Fibroblast of skin of right biceps (primary cell): ENCODE measurements at places on chromosomes 12 and 14.

DNA sequence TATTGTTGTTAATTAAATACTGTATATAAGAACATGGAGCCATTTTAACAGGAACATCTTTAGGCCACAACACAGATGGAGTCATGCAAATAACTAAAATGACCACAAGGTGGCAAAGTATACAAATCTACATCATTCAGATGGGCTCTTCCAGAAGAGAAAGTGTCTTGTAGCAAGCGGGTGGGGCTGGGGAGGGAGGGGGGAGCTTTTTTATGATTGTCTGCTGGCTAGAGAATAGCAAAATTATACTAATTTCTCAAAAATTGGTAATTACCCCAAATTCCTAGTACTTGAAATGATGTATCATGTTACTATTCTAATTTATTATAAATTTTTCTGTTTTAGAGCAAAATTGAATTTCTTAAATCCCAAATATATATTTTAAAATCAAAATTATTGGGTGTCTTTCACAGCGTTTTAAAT lies 378.7 kb downstream of the PRKD1 start:
- DNase-seq = peak; percentile 65

DNA sequence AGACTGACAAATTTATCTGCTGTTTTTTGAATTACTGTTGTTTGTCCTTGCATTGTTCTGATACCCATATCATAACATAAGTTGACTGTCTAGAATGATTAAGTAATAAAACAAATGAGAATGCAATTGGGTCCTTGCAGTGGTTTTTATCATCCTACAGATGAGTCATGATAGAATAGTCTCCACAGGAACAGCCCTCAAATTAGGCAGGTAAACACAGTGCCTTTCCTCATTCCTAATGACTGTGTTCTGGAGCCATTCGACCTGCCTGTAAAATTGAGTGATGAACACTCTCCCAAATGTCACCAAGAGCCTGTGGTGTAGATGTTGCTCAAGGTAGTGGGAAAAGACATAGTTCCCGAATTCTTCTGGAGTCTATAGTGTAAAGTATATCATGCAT lies 12.3 kb downstream of the NKX2-8 start:
- DNase-seq = no peak

- DNase-seq = peak; percentile 85
Observed at GRCh38 chr14:74514471-74514941, 20.9 kb downstream of the ISCA2 start.

DNA sequence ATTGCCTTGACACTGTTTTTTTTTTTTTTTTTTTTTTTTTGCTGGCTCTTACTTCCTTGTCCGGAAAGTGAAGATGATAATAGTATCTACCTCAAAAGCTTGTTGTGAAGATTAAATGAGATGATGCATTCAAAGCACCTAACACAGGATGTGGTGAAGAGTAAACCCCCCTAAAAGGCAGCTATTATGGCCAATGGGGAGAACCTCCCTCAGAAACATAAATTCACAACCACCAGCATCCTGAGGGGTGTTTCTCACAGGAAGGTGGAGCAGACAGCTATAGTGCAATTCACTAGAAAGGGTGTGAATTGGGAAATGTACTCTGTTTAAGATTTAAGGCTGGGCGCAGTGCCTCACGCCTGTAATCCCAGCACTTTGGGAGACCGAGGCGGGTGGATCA lies 85.4 kb upstream of the CRY1 start:
- no peak for DNase-seq

- DNase-seq = no peak
Observed at GRCh38 chr14:81341370-81341769, 58.8 kb downstream of the STON2 start.

DNA sequence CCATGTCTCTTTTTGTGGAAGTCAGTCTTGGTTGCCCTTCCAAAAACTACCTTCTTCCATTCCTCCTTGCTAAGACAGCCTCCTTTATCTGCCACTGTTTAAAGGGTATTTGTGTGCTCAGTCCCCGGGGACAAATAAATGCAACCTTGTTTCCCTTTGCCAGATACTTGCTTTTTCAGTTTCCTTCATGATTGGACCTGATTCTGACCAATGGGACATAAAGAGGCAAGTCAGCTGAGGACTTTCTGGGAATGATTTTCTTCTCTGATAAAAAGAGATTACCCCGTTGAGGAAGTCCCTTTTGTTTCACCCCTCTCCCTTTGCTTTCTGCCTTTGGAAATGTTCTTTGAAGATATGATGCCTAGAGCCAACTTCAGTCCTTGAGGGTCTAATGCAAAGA lies 7.4 kb upstream of the TUBA1B start:
- no peak for DNase-seq

GRCh38 chr12:58291106-58291505 lies 349.7 kb downstream of the ATP23 start:
- no peak for DNase-seq

DNA sequence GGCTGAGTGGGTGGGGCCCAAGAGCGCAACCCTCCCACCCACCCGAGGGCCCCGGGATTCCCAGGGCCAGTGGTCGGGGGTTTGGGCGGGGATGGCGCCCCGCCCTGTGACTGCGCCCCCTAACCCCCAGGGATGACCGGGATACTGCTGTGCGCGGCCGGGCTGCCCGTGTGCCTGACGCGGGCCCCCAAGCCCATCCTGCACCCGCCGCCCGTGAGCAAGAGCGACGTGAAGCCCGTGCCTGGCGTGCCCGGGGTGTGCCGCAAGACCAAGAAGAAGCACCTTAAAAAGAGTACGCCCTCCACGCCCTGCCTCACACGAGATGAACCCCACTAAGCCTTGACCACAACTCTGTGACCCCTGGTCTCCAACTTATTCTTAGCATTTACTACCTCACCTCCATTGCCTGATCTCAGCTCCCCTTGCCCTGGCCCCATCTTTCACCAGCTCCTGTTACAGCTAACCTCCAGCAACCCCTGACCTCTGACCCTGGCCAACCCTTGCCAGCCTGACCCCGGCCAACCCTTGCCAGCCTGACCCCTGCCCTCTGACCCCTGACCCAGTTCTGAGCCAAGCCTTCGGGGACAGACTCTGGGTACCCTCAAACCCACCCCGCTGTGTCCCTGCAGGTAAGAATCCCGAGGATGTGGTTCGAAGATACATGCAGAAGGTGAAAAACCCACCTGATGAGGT lies 37.0 kb downstream of the DTX1 start:
- no peak for DNase-seq

- DNase-seq = no peak
Observed at GRCh38 chr12:31560516-31560915, 30.4 kb downstream of the DENND5B start.

- peak; percentile 50 for DNase-seq
Observed at GRCh38 chr12:18224745-18225144, 36.6 kb upstream of the PIK3C2G start.

DNA sequence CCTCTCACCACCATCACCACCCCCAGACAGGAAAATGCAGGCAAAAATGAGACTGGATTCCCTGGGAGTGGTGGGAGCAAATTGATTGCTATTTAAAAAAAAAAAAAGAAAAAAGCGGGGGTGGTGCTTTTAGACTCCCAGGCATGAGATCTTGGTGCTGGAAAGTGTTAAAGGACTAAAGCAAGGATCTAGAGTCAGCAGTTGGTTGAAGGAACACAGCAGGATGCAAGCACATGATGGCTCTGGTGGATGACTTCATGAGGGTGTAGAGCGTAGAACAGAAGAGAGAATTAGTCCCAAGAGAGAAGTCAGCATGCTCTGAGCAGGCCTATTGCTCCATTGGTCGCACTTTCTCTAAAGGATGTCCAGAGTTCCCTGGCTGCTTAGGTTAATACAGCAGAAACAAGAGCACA lies 183.8 kb upstream of the HMGA2 start:
- DNase-seq = peak; percentile 81

DNA sequence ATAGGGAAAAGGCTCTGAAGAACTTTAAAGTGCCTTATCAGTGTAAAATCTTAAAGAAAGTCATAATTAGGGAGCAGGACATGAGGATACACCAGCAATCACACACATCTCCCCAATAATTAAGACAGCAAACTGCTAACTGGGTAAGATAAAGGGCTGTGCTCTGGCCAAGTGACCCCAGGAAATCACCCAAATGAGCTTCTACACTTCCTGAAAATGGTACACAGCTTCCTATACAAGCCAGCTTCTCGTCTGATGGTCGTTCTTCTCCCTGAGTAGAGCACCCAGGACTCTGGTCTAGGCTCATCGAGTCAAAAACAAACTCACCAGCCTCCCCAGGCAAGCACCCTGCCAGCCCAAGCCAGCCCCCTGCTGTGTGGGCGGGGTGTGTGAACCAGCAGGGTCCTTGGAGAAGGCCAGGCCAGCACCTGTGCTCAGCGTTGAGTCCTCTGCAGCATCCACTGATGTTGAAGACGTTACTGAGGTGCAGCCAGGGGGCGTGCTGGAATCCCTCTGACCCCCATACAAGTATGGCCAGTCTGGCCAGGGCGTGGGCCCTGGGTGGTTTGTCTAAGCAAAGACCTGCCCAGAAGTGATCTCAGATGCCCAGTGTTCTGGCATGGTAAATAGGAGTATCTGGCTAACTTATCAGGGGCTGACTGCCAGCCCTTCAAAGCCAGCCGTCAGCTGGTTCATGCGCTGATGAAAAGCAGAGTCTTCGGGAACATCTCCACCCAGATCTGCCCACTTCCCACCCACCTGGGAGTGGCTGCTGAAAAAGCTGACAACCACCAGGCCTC lies 41.4 kb downstream of the ACTN1 start:
- DNase-seq = no peak

GRCh38 chr12:106248846-106249371 lies 1.1 kb upstream of the CKAP4 start:
- peak; percentile 81 for DNase-seq

DNA sequence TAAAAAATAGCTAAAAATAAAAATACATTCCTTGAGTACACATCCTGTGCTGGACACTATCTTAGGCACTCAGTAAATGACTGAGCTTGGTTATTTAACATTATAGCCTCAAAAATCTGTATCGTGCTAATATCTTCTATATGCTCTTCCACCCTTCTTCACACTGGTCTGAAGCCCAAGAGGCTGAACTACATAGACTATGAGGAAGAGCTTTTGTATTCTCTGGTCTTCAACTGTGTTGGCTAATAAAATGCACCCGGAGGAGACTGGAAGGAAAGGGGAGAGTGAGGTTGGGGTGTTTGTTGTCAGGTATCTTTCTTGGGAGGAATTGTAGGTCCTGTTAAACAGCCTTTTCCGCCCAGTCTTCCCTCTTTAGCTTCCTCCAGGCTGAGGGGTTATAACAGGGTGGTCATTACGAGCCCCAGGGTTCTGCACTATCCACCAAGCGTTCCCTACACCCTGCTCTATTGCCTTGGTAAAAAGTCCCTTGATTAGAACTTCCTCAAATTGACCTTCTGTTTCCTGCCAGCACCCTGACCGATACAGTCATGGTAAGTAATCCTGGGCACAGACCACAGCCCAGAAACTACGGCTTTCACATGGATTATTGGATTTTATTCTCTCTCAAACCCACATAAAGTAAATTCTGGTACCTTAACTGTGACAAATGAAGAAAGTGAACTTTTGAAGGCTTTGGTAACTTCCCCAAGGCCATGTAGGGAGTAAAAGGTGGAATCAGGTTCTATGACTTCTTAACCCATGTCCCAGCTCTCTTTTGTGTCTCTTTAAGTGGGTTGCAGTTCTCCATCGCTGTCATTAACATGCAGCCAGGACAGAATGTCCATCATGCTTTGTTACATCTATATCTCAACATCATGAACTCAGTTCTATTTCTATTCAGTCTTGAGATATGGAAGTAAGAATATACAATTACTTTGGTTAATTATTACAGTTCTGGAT lies 71.3 kb downstream of the PTHLH start:
- no peak for DNase-seq

GRCh38 chr12:1927051-1927680 lies 8.7 kb upstream of the CACNA2D4 start:
- no peak for DNase-seq

DNA sequence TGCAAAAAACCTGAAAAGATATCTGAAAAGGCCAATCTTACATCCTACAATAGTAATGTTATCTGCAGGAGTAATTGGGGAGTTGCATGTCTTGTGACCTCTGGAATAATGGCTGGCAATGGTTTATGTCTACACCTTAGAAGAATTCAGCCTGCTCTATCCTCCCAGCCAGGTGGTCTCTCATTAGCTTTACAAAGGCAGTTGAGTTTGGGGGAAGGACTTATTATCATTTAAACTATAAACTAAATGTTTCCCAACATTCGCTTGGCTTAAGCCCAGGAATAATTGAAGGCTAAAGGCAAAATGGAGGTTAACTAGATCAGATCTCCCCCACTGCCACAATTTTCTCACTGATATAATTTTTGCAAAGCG lies 158.4 kb upstream of the SFSWAP start:
- DNase-seq = no peak

DNA sequence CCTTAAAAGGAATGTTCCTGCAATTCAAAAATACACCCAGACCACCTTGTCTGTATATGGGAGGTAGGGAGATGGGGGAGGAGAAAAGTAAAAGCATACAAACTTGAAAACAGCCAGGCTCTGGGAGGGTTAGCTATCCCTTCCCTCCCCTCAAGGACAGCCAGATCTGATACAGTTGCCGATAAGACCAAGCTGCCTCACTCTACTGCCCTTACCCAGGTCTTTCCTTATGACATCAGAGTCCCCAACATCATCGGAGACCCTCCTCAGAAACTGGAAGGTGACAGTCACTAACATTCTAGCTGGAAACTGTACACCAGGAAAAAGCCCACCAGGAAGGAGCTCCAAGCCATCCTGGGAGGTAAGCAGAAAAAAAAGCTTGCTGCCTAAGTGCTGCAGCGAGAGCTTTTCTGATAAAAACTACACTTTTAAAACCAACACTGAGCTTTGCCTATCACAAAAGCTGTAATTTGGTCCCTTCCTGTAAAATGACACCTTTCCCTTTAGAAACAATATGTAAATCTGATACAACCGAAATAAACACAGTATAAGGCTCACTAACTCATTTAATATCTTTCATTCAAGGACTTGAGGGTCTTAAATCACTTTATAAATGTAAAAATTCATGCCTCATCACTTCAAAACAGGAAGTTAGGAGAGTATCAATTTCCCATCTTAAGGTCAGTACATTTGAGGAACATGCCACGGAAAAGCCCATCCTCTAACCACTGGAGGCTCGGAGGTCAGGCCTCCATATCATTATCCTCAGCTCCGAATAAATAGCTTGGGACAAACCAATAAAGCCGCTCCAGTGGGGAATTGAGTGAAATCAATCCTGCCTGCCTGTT lies 20.4 kb upstream of the PLEKHH1 start:
- no peak for DNase-seq

- DNase-seq = no peak
Observed at GRCh38 chr12:10726945-10727344, 3.8 kb upstream of the YBX3 start.

- DNase-seq = no peak
Observed at GRCh38 chr12:12724421-12725085, 7.4 kb downstream of the CDKN1B start.

GRCh38 chr12:15183821-15184220 lies 37.4 kb downstream of the RERG start:
- no peak for DNase-seq

- DNase-seq = no peak
Observed at GRCh38 chr12:48067250-48067938, 38.5 kb downstream of the SENP1 start.

DNA sequence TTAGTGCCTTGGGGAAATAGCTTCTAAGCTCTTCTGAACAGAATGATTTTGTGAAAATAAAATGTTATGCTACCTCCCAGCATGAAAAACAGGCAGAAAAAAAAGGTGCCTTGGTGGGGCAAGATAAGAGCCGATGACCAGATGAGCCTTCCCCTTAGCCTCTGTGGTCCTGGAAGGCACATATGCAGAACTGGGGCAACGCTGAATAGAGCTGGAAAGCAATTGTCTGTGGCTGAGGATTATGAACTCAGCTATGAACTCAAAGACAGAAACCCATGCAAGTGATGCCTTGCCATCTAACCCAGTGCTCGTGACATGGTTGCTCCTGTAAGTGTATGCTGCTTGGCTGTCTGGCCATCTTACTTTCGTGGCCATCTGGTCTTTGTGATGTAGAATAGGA lies 128.5 kb upstream of the FRMD6 start:
- DNase-seq = no peak

- DNase-seq = no peak
Observed at GRCh38 chr12:11927286-11927935, 143.3 kb upstream of the BCL2L14 start.
